Right kidney (tissue), 9 donors: ENCODE measurements at places on chromosomes 1 and 21.
A peak's percentile ranks its signal among the peaks of the same experiment; 100 is the strongest.

DNA sequence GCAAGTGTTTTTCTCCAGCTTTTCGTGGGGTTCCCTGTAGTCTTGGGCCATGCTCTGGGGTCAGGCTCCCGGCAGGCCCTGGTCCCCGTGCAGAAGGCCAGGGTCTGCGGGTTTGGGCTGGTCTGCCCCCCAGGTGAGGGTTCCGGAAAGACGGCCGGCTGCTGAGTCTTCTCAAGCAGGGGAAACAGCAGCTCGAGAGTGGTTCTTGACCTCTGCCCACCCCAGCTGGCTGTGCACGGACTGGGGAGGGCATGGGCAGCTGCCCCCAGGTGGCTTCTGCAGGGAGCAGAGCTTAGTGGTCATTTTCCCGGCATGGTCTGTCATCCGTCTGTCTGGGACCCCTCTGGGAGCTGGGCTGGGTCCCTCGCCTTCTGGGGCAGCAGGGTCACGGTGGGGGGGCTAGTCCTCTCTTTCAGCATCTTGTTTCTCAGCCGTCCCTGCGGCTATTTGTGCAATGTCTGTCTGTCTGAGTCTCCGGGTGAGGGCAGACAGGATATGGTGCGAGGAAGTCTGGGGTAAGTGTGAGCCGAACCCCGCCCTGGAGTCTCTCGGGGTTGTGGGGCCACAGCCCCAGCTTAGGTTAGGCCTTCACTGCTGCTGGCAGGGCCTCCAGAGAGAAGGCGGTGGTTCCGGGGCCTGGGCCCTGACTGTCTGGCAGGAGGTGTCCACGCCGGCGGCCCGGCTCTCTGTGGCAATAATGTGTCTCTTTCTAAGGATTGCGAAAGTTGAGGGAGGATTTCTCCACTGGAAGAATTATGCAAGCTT, 6.1 kb downstream of the SKI start:
- DNase-seq = no peak

DNA sequence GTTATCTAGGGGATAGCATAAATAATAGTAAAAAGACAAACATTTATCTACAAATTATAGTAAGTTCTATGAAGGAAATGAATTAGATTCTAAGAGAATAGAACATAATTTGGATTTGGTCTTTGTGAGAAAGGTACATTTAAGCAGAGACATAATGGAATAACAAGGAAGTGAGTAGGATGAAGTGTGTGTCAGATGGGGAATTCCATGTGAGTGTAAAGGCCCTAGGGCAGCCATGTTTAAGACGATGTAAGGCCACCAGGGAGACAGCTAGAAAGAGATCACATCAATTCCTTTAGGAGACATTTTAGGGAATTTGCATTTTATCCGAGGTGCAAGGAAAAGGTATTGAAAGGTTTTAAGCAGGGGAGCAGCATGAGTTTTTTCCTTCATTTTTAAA, 33.8 kb upstream of the ELAVL4 start:
- no peak for DNase-seq

- DNase-seq = no peak
Observed at GRCh38 chr1:212970085-212970484, 19.7 kb downstream of the VASH2 start.

DNA sequence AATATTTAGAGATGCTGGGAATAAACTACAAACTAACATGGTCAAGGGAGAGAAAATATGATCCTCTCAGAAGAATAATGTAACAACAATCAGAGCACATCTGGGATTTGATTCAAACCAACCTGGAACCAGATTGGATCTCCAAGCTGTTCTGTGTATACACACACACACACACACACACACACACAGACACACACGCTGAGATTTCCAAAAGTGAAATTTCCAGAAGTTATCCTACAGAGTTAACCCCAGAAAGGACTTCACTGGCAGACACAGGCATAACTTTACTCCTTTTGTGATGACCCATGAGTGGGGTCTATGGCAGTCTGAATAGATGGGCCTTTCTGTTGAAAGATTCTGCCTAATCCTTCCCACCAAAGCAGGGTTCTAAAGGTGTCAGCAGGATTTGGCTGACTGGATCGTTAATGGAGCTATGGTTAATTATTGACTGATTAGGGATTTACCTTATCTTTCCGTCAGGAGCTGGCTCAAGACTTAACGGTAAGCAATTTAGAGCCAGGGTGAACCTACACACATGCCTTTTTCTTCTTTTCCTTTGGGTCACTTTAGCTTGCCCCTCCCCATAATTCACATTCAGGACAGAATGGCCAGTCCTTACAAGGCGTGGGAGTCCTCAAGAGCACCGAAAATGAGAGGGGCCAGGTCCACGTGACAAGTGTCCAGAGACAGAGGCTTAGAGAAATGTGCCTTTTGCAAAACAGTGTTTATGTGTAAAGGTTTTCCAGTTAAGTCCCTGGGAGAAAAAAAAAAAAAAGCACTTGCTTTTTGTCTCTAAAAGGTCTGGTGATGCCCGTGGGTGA, 10.9 kb upstream of the PROX1 start:
- peak; percentile 34 for DNase-seq

- DNase-seq = peak; percentile 66
Observed at GRCh38 chr1:209937996-209938959, at the start of gene SYT14. SYT14 (plus strand) TSS chr1:209938217; CDS start chr1:209938265, 48 bp downstream.

DNA sequence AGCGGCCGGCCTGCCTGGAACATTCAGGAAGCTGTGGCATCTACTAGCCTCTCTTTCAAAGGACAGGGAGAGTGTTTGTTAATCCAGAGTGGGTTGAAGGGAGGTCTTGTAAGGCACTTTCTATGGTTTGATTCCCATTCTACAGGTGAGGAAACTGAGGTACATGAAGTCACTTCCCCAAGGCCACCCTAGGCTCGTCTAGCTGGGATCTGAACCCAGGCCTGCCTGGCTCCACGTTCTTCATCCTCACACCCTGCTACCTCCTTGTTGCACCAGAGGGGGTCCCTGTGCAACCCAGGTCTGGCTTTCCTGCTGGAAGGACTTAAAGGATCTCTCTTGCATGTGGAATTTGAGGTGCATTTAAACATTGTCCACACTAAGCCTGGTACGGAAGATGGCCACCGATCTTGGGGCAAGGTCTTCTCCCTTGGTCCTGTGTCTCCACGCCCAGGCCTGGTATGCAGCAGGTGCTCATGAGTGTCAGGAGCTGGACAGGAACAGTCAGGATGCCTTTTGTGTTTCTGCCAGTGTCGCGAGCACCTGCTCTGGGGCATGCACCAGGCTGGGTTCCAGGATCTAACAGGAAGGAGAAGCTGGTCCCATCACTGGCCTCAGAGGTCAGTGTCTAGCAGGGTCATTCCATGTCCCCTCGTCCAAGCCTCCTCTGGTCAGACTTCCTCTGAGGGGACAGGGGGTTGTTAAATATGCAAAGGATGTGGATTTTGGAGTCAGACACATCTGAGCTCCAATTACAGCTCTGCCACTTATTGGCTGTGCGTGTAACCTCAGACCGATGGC, 103.2 kb upstream of the RUNX3 start:
- no peak for DNase-seq

DNA sequence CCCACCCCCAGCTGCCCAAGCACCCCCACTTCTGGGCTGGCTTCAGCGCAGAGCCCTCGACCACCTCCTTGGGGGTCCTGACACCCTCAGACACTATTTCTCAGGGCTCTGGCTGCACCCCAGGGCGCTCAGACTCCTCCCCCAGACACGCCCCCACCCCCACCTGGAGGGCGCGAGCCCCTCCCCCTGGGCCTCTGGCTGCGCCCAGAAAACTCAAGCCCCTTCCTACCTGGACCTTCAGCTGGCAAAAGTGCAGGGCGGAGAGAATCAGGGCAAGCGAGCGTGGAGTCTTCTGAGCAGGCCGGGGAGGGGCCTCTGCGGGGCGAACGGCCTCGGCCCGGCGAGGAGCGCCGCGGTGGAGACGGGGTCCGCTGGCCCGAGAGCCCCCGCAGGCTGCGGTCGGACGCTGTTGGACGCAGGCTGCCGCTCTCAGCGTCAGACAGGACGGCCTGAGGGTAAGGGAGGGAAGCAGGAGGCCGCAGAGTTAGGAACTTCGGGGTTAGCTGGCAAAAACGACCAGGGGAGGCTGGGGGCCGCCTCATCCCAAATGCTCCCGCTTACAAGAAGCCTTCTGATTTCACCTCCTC, 17.4 kb upstream of the NBPF1 start:
- no peak for DNase-seq

GRCh38 chr1:168285521-168285790, 4.8 kb downstream of the TBX19 start:
- no peak for DNase-seq

- DNase-seq = no peak
Observed at GRCh38 chr1:167409183-167409582, 109.1 kb downstream of the CD247 start.

DNA sequence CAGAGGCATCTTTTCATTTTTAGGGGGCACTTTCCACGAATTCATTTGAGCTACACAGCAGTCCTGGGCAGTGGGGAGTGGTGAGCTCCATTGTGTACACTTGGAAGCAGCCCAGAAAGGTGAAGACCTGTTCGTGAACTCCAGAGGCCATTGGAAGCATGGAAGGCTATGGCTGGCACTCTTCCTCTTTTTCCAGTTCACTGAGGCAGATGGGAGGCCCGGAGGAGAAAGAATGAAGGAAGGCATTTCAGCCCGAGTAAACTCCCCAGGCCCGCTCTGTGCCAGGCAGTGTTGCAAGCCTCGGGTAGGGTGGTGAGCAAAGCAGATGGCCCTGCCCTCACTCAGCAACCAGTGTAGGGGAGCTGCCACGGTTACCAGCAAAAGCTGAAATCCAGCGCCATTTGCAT, 673 bp upstream of the DHCR24 start:
- DNase-seq = no peak

DNA sequence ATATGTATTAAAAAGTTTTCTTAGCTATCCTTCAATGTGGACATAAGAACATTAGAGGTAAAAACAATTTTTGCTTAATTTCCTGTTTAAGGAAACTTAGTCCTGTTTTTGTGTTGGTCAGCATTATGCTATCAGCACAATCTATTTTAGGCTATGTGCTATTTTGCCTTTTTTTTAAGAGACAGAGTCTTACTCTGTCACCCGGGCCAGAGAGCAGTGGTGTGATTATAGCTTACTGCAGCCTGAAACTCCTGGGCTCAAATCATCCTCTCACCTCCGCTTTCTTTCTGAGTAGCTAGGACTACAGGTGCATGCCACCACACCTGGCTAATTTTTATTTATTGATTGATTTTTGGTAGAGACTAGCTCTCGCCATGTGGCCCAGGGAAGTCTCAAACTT, 199.1 kb upstream of the TMPRSS15 start:
- peak; percentile 1 for DNase-seq

DNA sequence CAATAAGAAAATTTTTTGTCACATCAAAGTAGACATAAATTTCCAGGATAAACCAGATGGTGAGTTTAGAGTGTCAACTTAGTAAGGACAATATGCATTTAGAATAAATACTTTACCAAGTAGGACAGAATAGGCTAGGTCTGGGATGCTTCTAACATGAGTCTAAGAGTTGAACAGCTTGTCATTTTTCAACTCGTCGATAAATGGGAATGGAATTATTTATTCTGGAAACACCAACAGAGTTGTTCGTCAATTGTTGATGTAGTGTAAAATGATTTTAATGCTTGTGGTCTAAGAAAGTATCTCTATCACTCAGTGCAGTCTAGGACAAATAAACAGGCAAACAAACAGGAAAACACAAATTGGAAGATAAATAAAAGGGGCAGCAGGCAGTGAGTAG, 358.4 kb upstream of the ST6GALNAC5 start:
- no peak for DNase-seq

- no peak for DNase-seq
Observed at GRCh38 chr1:115547696-115548095, 94.1 kb upstream of the VANGL1 start.

DNA sequence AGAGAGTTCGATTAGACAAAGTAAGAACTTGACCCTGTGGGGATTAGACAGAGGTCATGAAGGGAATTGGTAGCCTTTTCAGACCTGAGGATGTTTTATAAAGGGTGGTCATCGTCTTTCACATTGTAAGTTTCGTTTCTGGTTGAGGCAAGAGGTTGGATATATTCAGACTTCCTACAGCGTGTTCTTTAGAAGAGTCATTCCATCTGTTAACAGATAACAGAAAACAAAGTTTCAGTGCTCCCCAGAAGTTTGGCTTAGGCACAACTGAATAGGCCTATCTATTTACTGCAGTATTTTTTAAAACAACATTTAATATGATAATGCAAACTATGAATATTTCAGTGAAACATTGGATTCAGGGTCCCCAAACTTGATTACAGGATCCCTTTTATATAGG, 17.1 kb upstream of the IVNS1ABP start:
- DNase-seq = no peak

- no peak for DNase-seq
Observed at GRCh38 chr21:42550817-42551216, 37.2 kb downstream of the SLC37A1 start.

- DNase-seq = no peak
Observed at GRCh38 chr1:212211371-212211770, 73.8 kb upstream of the PPP2R5A start.

DNA sequence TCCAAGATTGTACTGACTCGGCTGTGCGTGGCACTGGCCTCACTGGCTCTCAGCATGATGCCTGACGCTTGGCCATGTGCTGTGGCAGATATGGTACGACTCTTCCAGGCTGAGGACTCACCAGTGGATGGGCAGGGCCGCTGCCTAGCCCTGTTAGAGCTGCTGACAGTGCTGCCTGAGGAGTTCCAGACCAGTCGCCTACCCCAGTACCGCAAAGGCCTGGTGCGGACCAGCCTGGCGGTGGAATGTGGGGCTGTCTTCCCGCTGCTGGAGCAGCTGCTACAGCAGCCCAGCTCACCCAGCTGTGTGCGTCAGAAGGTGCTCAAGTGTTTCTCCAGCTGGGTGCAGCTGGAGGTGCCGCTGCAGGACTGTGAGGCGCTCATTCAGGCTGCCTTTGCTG, 2.9 kb downstream of the IPO13 start:
- DNase-seq = no peak
